Activated gamma-delta T cell treated with anti-CD3 and anti-CD28 coated beads, Interleukin-2, amount 50 U/mL, for 16 hours (primary cell): ENCODE measurements at places on chromosomes 11 and 22.
A peak's percentile ranks its signal among the peaks of the same experiment; 100 is the strongest.

- DNase-seq, result no peak
Measured at GRCh38 chr11:105923252-105923651, 98.8 kb downstream of the MSANTD4 start.

GRCh38 chr11:73425108-73425507, 48.9 kb downstream of the RELT start:
- DNase-seq, result no peak

- no peak for DNase-seq
Measured at GRCh38 chr11:45181889-45182550, 35.6 kb downstream of the PRDM11 start.

- DNase-seq, result no peak
Measured at GRCh38 chr11:109040303-109040702, 375.4 kb downstream of the DDX10 start.

DNA sequence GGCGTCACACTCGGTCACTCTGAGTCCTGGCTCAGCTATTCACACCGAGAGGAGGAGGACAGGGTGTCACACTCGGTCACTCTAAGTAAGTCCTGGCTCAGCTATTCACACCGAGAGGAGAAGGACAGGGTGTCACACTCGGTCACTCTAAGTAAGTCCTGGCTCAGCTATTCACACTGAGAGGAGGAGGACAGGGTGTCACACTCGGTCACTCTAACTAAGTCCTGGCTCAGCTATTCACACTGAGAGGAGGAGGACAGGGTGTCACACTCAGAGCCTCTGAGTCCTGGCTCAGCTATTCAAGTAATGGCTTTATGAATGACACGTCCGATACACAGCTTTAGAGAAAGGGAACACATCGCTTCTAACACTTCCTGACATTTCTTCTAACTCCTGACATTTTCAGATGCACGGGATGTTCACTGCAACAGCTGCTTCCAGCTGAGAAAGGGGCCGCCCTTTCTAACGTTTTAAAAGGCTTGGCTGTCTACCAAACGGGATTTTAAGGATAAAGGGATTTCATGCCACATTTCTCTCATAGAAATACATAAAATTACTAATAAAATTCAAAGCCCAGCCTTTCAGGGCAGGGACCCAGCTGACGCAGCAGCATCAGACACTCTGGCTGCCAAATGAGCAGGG, 28.1 kb downstream of the DRD4 start:
- DNase-seq, result no peak

- DNase-seq, result no peak
Measured at GRCh38 chr11:1913271-1914060, 6.0 kb upstream of the TNNT3 start.

GRCh38 chr11:2268729-2269600, 1.4 kb downstream of the ASCL2 start:
- DNase-seq, result peak; percentile 66

GRCh38 chr11:26820739-26821138, 98.9 kb upstream of the SLC5A12 start:
- no peak for DNase-seq

DNA sequence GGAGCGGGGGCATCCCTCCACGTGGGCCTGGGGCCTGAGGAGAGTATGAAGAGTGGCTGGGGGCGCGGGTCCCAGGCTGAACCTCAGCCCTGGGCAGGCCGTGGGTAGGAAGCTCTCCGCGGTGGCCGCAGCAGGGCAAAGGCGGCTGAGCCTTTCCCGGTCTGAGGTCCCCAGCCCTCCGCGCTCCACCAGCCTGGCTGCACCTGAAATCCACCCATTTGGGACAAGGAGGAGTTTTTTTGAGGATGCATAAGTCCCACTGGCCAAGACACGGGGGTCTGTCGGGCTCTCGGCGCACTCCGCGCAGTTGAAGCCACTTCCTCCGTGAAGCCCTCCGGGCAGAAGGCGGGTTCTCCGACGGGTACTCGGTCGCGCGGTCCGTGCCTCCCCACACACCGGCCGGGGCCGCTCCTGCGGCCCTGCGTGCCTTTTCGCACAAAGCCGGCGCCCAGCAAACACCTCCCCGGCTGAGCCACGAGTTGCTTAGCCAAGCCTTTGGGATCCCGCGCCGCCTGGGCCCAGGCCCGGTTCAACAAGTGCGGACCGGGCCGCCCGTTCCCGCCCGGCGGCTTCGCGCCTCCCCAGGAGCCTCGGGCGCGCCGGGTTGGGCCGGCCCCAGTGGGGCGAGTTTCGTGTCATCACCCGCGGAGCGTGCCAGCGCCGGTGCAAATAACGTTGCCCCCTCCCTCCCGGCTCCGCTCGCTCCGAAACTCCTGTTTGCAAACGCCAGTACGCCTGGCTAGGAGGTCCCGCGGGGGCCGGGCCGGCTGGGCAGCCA, 666 bp upstream of the OVOL1 start:
- no peak for DNase-seq

- no peak for DNase-seq
Measured at GRCh38 chr11:66006891-66007176, 4.5 kb downstream of the BANF1 start.

GRCh38 chr11:1153951-1154493, 3.7 kb upstream of the MUC5AC start:
- no peak for DNase-seq

DNA sequence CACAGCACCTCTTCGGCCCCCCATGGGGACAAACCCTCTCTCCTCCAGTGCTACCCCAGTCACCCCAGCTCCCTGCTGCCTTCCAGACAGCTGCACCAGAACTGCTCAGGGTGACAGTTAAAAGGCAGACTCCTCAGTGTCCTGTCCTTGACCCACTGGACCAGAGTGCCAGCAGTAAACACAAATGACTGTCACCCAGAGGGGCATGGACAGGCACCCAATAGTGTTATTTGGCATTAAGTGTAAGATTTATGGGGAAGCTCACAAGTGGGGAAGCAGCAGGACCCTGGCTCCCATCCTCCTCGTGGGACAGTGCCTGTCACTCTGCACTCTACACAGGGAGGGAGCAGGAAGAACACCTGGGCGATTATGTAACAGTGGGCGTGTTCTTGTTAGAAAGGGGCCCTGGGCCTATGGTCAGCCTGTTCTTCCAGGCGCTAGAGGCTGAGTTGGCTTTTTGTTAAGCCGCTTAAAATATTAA, 5.0 kb downstream of the RPS19BP1 start:
- no peak for DNase-seq

DNA sequence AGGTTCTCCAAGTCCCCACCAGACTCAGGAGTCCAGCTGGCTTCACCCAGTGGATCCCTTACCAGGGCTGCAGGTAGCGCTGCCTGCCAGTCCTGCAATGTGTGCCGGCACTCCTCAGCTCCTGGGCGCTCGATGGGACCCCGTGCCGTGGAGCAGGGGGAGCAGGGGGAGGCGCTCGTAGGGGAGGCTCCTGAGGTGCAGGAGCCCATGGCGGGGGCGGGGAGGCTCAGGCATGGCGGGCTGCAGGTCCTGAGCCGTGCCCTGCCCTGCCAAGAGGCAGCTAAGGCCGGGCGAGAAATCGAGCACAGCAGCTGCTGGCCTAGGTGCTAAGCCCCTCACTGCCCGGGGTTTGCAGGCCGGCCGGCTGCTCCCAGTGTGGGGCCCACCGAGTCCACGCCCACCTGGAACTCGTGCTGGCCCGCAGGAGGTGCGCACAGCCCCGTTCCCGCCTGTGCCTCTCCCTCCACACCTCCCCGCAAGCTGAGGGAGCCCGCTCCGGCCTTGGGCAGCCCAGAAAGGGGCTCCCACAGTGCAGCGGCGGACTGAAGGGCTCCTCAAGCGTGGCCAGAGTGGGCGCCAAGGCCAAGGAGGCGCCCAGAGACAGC, 792.9 kb upstream of the CCDC179 start:
- DNase-seq, result no peak

DNA sequence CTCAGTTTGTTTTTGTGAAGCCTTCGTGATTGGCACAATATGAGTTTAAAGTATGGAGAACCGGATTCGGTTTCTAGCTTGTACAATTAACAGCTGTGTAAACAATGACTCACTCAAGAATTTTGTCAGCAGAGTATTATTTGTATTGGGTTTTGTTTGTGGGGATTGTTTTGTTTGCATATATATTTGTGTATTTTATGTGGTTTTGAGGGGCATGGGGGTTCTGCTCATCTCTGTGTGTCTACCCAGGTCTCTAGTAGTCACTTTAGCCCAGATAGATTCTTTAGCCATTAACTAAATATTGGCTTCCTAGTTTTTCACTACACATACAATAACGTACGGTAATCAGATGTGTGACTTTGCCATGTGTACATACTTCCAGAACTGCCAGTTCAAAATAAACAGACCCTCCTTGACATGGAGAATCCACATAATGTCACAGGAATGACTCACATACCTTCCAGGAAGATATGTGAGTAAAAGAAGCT, 7.5 kb upstream of the MS4A7 start:
- no peak for DNase-seq

- no peak for DNase-seq
Measured at GRCh38 chr11:7968686-7969085, 3.4 kb upstream of the NLRP10 start.

DNA sequence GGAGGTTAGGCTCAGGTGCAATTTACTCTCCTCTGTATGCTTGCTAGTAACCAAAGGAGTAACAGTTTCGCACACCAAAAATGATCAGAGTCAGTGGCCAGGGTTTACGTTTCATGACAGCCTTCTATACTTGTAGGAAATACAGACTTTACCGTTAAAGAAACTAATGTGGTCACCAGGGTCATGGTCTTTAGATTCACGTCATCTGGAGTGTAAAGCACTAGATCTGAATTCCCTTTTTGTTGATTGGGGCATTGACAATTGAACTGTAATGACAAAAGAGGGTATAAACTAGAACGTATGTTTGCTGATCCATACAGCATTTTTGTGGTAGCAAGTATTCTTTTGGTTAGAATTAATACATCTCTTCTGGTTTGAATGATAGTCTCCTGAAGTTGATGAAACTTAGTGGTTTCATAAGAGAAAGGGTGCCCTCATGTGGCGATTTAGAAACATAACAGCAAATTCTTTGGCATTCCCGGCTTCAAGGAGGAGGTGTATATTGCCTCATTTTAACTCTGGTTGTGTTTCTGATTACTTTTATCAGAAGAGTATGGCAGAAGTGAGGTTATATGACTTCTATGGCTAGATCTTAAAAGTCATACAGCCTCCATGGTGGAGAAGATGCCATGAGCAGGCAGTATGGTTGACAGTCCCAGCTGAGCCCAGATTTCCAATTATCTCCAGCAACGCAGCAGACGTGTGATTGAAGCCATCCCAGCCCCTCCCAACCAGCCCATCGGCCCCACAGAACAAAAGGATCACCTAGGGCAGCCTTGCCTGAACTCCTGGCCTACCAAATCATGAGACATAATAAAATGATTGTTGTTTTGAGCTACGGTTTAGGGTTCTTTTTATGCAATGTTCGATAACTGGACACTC, 35.1 kb downstream of the MMP7 start:
- peak; percentile 11 for DNase-seq
